ENCODE measurements at places on chromosomes 4 and X.

DNA sequence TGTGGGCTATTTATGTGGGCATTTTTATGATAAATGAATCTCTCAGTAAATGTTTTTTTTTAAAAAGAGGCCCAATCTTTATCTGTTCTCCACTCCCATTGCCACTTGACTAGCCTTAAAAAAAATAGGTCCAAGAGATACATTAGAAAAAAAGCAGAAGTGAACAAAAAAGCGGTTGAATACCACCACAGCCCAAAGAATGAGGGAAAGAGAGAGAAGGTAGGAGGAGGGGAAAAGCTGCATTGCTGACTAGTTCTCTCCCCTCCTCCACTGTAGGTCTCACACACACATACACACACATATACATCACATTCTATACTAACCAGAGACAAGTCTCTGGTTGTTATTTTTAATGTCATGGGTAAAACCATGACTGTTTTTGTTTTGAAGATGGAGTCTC, 95.8 kb upstream of the IL13RA1 start:
- no peak for DNase-seq

GRCh38 chr4:186144946-186145569, 40.6 kb downstream of the FAM149A start:
- peak; percentile 67 for DNase-seq

GRCh38 chr4:101556842-101557241, 209.5 kb upstream of the PPP3CA start:
- no peak for DNase-seq

DNA sequence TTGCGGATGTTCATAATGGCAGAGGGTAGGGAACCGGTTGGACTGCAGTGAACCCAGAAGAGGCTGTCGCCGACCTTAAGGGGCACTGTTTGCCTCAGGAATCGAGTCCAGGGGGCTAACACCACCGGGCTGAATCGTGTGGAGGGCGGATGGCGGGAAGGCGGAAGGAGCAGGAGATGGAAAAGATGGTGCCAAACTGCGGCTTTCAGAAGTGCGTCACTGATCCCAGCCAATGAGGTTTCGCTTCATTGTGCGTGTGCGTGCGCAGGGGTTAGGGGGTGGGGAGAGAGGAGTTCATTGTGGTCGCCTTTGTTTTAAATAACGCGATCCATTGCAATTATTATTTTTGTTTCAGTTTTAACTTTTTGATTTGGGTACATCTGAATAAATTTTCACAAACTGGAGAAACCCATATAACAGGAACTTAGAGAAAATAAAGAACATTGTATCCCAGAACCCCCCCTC, at the start of gene NAA11:
NAA11 (minus strand) TSS at position 198 of the 465 bp plus-strand sequence; CDS start at position 14, 184 bp downstream.
- DNase-seq: no peak

- no peak for DNase-seq
These were observed 28.9 kb upstream of the LRBA start for GRCh38 chr4:151043803-151044515.

GRCh38 chr4:171118091-171118490, 695.1 kb upstream of the GALNTL6 start:
- DNase-seq: no peak

DNA sequence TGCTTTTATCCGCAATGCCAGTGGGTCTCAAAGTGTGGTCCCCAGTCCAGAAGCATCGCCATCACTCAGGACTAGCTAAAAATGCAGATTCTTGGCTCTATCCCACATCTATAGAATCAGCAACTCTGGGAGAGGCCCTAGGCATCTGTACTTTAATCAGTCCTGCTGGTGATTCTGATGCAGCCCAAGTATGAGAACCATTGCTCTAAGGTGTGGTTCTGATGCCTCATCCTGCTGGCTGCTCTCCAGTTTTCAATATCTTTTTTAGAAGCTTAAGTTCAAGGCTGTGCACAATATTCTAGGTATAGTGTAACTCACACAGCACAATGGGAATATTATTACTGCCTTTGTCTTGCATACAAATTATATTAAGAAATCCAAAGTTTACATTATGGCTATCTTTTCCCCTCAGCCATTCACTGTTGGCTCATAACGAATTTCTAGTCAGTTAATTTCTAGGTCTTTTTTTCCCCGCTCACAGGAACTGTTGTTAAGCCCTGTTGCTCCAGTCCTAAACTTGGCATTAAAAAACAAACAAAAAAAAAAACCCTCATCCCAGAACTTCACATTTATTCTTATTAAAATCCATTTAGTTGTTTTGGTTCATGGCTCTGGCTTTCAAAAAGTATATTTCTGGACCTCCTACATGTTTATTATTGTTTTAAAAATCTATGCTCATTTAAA, 109.1 kb downstream of the PHEX start:
- DNase-seq: no peak

DNA sequence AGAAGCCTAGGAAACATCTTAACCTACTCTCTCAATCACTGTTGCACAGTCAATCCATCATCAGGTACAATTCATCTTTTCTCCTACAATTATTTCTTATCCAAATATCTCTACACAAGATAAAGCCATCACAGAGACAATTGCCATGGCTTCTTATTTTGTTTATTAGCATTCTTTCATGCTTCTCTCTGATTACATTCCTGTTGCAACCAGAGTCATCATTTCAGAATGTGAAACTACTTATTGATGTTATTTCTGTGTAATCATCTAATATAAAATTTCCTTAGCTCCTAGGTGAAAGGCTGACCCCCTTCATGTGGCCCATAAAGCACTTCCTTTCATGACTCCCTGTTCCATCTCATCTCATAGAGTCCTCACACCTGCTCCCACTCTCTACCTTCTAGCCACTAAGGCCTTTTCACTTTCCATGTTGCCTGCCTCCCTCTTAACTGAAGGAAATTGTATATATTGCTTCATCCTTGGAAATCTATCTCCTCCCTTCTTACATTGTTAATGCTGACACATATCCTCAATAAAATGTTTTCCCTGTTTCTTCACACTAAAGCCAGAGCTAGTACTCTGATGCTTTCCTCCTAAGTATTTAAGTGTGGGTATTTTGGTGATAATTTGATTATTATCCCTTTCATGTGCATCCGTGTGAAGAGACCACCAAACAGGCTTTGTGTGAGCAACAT, 829.9 kb downstream of the FAT4 start:
- no peak for DNase-seq

DNA sequence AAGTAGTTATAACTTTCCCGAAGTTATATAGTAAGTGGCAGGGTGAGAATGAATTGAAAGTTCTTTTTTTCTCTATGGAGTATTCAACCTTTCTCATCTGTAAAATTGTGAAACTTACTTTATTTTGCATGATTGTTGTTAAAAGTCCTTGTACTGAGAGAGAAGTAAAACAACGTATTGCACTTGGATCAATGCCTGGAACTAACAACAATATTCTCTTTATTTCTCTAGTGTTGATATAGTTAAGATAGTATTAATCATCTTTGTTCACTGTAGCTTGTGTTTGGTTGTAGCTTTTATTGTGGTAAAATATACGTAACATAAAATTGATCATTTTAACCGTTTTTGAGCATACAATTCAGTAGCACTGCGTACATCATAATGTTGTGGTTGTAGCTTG, 48.7 kb downstream of the STIM2 start:
- DNase-seq: no peak

DNA sequence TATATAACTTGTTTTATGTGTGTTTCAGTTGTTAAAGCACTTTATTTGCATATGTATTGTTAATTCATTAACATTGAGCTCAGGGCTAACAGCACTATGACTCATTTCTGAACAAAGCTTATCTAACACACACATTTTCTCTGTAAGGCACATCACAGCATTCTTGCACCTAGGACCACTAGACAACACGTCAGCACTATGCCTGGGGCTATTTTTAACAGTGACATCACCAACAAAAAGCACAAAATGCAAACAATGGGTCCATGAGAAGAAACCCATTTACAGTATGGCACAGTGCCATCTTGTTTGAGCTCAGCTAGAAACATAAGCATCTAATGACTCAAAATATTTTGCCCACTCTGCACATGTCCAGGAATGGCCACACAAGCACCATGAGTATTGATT, 124.4 kb downstream of the RELL1 start:
- no peak for DNase-seq

DNA sequence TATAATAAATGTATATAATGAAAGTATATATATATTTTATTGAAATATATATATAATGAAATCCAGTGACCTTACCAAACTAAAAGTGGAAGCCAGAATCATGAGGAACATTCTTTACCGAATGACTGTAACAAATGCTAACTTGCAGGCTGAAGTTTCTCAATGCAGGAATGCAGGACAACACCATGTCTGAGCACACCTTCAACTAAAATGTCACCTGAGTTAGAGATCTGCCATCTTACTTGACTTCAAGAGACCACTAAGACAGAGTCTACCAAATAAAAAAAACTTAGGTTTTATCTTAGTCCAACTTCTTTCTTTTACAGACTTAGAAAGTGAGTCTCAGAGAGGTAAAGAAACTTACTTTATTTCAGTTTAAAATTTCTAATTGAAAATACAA, 176.2 kb downstream of the FSTL5 start:
- DNase-seq: no peak

DNA sequence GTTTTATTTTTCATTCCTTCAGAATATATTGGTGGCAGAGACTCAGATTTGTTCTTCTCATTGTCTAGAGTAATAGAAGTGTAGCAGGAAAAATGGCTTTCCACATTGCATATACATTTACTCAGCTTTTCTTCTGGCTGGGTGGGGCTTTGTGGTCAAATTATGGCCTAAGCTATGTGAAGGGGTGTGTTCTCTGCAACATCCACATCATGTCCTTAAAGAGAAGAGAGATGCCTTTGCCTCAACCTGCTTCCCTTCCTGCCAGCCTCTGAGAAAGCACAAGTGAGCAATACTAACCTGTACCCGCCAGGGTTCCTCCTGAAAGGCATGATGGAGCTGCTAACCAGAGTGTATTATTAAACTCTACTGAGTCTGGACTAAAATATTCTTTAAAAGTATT, 695.6 kb upstream of the FAM241A start:
- no peak for DNase-seq

DNA sequence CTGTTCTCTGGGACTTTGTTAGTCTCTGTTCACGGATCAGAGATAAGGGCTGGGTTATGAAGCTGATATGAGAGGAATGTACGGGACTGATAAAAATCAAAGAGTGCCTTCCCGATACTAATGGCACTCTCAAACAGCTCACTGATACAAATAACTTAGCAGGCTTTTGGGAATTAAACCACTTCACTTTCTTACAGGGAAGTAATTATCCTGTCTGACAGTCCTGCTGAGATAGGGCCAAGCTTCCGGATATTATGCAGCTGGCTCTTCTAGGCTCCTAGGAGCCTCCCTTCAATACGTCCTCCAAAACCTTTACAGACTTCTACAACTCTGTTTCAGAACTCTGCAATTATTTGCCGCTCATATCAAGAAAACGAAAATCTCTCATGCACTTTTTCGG, 418.0 kb downstream of the NLGN4X start:
- DNase-seq: no peak

GRCh38 chr4:150569384-150569987, 12.5 kb upstream of the MAB21L2 start:
- DNase-seq: no peak

Measured in activated CD4-positive, alpha-beta T cell treated with anti-CD3 and anti-CD28 coated beads, Interleukin-2, amount 10 ng/mL, durations not matched to agents 24 days and 14 days (primary cell).